ENCODE measurements at places on chromosomes 12 and 14.

- DNase-seq = no peak
Observed at GRCh38 chr14:66965831-66966230, 223.4 kb upstream of the GARIN2 start.

- DNase-seq = no peak
Observed at GRCh38 chr14:104404922-104405321, 174.6 kb upstream of the C14orf180 start.

DNA sequence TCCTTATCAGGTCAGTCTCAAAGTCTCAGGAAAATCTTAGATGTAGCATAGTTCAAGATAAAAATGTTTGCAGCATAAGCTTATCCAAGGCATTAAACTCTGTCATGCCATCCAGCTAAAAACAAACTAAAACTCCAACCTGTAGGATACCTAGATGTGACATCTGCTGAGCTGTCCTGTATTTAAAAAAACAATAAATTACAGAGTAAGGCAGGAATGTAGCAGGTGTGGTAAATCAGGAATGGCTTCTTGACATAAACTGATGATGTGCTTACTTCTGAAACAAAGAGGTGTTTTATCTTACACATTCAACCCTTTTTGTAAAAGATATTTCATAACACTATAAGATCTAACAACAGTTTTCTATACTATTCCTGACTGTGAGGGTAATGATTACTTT, 30.6 kb upstream of the DLGAP5 start:
- no peak for DNase-seq

DNA sequence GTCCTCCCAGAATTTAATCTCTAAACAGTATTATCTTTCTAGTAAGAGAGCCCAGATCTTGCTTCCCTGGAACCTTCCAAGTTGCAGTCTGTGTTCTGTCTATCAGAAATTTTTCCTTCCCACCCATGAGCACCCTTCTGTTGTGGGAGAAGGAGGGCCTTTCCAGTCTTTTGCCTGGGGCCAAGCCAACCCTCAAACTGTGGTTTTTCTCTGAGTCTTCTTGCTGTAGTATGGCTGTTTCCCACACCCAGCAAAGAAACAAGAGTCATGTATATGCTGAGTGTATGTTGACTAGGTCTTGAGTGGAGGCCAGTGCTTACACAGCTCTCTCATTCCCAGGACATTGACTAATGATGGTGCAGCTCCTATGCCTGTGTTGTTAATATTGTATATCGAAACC, 104.5 kb downstream of the TGFB3 start:
- no peak for DNase-seq

DNA sequence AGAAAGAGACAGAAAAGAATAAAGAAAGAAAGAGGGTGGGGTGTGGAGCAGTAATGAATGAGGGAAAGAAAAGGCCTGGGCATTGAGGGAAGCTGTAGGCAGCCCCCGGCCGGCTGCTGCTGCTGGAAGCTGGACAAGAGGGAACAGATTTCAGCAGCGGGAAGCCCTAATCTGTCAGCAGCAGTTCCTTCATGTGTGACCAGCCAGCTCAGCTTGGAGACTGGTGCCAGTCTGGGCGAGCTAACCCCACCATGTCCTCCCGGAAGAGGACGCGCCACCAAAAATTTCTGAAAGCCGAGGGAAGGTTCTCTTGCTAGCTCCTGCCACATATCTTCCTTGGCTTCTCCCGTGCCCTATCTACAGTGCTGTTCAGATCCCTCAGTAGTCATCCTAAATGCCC, 236.8 kb downstream of the GRIN2B start:
- no peak for DNase-seq

- DNase-seq = no peak
Observed at GRCh38 chr14:31429791-31430190, 9.4 kb upstream of the HEATR5A start.

DNA sequence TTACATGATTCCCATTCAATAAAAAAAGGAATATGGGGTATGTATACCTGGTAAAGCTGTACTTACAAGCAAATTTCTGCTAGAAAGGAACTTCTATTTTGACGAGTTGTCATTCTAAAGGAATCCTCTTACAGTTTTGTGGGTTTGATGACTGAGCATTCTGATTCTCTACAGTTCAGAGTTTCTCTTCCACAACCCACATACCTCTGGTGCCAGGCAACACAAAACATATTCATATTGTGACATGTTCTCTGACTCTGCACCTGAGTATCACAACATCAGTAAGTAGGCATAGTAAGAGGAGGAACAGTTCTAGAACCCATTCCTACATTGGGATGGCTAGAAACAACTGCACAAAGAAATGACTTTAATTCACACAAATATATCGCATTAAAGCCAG, 636.6 kb downstream of the MED13L start:
- DNase-seq = no peak

DNA sequence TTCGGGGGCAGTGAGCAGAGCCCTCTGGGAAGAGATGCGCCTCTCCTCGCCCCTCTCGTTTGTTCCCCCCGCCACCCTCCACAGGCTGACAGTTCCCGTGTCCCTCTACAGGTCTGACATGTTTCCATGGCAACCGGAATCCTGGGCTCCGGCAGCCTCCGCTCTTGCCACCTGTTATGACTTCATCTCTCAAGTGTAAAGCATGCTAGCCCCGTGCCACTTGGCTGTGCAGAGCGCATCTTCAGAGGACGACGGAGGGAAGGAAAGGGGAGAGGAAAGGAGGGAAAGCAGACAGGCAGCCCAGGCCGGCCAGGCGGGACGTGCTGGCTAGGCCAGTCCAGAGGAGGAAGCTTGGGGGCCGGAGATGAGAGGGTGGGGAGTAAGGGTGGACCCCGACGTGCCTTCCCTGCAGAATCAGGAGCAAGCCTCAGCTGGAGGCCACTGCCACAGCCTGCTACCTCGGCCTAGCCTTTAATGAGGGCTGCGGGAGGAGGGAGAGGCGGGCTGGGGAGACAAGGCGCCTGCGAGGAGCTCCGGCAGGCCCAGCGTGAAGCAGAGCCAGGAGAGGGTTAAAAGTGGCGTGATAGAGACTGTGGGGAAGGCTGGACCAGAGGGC, 214.3 kb downstream of the DPF3 start:
- DNase-seq = no peak

DNA sequence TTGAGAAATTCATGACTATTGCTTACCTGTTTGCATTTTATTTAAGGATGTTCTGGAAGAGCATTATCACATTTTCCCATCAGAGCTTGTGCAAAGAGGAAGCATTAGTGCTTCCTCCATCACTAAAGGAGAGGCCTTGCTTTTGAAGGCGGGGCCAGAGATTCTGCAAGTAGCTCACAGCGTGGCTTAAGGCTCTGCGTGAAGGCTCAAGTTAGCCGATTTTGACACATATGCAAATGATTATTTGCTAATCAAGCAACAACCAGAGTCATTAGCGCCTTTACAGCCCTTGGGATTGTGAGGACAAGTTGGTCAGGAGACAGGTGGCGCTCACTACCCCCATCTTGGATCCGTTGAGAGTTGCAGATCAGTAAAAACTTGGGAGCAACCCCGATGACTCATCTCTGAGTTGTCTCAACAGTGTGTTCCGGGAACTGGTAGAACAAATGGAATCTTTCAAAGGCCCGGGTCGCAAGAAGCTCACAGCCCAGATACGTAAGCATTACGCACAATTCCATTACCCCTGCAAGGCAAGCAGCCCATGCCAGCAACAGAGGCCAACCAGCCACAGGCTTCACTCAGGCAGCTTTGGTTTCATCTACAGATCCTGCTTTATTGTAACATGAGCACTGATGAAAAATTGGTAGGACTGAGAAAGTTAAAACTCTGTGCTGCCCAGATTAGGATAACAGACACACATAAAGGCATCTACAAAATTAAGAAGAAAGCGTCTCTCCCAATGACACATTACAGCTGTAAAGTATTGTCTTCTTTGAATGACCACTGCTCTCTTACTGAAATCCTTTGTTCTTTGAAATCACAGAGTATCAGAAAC, 34.9 kb upstream of the SPTSSA start:
- no peak for DNase-seq

- DNase-seq = no peak
Observed at GRCh38 chr12:53568809-53569557, 57.2 kb downstream of the ATF7 start.

GRCh38 chr14:50335989-50336824, 24.1 kb downstream of the DMAC2L start:
- peak; percentile 68 for DNase-seq

GRCh38 chr14:69711477-69711876, 55.5 kb upstream of the SRSF5 start:
- DNase-seq = no peak

DNA sequence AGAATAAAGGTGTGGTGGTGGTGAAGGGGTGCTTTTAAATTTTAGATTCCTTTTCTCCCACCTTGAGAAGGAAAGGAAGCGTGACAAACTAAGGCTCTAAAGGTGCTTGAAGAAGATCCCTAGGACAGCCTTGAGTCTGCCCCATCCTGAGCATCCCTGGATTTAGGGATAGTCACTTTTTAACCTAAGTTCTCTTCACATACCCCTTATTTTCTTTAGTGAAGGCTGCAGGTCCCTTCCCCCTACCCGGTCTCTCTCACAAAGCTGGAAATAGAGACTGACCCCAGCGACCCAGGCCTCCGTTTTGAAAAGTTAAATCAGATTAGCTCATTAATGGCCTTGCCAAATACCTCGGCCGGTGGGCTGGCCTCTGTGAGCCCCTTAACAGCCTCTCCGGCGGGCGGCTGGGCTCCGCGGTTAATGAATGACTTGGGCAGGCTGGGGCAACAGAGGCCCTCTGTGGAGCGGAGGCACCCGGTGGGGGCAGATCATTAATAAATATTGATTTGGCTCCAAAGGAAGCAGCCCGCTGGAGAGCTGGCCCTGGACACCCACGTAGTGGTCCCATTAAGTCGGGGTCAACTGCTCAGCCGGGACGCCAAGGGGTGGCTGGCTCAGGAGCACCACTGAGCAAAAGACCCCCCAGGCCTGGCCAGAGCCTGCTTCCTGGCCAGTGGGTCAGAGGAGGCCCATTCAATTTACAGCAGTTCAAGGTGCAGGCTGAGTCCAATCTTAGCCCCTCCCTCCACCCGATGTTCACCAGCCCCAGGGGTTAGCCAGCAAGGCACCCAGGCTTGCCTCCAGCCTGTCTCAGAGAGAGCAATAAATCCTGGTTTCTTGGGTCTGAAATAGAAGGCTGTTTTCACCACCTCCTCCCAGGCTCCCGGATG, 31.8 kb downstream of the PAH start:
- no peak for DNase-seq

DNA sequence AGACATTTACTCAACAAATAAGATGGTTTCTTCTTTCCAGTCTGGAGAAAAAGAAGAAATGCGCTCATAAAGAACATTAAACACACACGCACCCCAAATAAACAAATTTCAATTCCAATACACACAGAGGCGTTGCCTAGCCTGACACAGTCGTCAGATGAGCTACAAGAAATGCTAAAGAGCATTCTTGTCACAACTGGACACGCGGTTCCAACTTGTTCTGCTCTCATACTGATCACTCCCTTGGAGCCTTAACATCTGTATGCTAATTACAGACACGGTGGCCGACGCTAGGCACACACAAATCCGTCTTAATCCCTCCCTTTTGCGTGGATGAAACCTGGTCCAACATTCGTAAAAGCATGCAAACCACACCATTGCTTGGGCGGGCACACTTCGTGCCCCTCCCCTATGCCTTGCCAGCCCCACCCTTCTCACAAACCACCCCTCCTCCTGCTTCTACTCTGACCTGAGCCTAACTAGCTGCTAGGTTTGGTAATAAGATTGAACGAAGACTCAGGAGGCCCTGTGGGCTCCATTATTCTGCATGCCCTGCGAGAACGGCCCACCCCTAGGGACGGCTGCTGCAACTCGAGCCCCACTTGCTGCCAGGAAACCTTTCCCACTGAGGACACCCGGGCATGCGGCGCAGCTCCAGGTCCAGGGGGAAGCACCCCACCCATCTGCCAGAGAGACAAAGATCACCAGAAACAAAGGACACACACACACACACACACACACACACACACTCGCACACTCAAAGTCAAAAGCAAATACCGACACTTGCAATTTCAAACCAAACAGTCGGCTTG, 1.2 kb downstream of the KCNK10 start:
- no peak for DNase-seq

DNA sequence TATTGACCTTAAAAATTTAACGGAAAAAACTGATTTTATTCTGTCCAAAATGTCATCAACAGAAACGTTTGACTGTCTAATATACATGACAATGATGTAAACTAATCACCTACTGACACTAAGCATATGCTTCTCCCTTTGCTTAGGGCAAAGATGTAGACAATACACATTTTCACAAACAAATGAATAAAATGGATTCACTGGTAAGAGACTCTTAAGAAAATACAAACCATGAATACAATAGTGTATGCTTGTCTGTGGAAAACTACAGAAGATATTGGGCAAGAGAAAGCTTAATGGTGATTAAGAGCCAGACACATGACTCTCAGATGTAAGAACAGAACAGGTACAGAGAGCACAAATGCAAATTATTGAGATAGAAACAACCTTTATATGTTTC, 1248.7 kb downstream of the FSCB start:
- DNase-seq = no peak

- DNase-seq = no peak
Observed at GRCh38 chr14:33567023-33567728, 383.7 kb downstream of the EGLN3 start.

DNA sequence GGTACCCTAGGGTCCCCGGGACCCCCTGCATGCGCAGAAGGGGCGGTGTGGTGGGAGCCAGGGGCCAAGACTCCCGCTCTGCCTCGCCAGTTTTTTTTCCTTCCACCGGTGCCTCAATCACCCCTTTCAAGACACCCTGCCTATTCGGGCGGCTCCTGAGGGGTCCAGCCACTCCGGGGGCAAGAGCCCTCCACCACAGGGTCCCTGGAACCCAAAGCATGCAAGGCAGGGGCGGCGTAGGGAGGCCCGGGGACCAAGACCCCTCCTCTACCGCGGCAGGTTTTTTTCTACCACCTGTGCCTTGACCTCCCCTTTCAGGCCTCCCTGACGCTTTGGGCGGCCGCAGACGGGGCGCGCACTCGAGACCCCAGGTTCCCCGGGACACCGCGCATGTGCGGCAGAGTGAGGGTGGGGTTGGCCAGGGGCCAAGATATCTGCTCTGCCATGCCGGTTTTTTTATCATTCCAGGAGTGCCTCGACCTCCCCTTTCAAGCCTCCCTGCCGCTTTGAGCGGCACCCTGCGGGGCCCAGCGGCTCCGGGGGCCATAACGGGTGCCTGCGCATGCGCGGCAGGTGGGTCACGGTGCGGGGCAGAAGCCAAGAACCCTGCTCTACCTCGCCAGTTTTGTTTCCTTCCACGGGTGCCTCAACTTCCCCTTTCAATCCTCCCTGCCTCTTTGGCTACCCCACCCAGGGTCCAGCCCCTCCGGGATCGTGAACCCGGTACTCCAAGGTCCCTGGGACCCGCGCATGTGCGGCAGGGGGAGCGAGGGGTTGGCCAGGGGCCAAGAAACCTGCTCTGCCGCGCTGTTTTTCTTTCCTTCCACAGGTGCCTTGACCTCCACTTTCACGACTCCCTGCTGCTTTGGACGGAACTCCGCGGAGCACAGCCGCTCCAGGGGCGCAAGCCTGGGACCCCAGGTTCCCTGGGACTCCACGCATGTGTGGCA, 328.1 kb downstream of the ALG10 start:
- DNase-seq = no peak

GRCh38 chr14:31887929-31888580, 189.0 kb upstream of the ARHGAP5 start:
- no peak for DNase-seq

GRCh38 chr14:77503138-77503537, 4.5 kb upstream of the ISM2 start:
- no peak for DNase-seq
